ENCODE measurements at places on chromosomes 12 and 14.

DNA sequence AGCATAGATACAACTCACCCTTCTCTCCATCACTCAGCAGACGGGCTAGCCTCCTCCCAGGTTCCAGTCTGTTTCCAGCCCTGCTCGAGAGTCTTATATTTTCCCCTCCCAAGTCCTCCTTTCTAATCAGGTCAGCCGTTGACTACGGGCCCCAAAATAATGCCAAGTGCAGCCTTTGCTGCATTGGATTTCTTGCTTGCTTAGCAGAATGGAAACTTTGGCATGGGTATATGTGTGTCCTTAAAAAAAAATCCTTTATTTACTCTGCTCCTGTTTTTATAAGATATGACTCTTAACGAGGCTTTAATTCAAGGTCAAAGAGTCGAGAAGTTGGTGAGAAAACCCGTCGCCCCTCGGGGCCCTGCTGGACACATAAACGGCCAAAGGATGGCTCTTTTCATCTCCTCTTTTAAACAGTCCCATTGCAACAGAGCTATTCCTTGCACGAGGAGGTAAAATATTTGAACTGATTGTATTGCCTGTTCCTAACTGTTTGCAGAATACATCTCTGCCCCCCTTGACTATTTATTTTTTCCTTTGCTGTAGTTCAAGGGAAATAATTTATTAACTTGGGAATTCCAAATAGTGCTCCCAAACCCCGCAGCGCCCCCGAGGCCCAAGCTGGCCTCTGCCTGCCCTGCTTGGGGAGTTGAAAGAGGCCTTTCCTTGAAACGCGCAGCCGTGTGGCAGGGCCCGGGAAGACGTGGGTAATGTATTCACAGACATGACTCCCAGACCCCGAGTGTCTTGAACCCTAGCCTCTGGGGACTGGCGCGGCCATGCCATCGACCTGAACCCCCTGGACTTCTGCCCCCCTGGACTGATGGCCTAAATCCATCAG is 156.5 kb upstream of the MYL2 start:
- DNase-seq, result no peak

DNA sequence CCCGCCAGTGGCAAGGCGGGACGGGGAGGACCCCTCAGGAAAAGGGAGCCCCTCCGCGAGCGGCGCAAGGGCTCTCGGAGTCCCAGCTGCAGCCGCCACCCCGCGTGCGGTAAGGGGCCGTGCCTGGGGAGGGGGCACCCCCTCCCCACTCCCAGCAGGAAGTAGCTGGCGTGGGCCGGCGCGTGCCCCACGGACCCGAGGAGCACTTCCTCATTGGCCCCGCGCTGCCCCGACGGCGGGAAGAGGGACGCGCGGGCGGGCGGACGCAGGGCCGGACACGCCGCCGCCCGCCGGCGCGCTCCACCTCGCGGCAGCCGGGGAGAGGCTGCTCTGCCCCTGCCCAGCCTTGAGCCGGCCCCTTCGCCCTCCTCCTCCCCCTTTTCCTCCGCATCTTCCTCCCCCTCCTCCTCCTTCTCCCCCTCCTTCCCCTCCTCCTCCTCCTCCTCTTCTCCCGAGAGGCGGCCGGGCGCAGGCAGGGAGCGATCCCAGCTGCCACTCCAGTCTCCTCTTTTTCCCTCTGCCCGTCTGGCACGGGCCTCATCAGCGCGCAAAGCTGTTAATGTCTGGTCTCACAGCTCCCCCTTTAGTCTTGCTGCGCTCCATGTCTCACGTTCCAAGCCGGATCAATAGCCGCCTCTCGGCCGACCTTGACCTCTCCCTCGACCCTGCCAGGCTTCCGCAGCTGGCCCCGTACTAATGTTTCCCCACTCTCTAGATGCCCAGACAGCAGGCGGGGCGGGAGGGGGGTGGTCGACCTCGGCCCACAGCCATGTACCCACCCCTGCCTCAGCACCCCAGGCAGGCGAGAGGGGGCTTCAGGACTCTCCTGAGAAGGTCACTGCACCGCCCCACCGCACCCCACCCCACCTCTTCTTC is 2.6 kb upstream of the BCL11B start:
- DNase-seq, result peak; percentile 73

GRCh38 chr12:116071555-116072230 is 205.8 kb downstream of the MED13L start:
- no peak for DNase-seq

- DNase-seq, result no peak
These were observed 3.6 kb downstream of the NXPH4 start for GRCh38 chr12:57219993-57220754.

GRCh38 chr12:120571299-120571698 is 9.9 kb downstream of the POP5 start:
- no peak for DNase-seq

GRCh38 chr14:79656496-79656895 is 554.8 kb downstream of the DIO2 start:
- DNase-seq, result no peak

DNA sequence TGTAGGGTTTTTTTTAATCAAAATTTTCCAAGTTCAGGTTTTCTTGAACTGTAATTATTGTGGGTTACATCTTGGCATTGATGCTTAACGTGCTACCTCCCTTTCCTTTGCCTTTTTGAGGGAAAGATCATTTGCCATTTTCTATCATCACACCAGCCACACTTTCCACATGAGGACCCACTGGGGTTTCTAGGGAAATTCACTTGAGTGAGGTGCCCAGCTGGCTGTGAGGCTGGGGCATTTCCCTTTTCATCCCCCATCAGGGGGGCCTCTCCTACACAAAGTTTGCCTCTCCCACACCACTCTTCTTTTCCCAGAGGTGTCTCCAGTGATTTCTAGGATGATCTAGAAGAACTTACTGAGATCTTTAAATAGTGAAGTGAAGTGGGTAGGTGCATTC is 335.7 kb downstream of the BMP4 start:
- no peak for DNase-seq

DNA sequence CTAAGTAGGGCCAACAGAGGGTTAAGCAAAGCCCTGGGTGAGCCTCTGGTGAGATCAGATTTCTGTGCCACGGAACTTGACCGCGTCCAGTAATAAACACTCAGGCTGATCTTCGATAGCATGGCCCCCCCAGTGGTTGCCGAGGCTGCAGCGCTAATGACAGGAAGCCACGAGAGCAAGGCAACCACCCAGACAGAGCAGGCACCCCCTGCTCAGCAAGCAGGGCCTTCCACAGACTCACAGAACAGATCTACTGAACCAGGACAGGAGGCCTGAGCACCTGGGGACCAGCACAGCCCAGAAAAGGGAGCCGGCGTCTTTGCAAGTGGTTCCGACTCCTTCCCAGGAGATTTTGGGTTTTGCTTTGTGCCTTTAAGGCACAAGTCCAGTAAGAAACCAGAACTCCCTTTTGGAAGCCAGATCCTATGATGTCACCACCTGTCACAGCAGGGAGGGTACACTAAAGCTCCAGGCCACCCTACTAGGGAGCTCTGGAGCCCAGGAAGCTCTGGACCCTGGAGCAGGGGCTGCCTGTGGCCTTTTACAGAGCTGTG is 42.3 kb downstream of the BCL11B start:
- DNase-seq, result no peak

- DNase-seq, result no peak
These were observed 23.8 kb downstream of the HSPB8 start for GRCh38 chr12:119202544-119202943.

GRCh38 chr14:33924566-33925100 is 26.2 kb downstream of the EGLN3 start:
- no peak for DNase-seq

GRCh38 chr12:83826112-83826511 is 1086.5 kb downstream of the SLC6A15 start:
- no peak for DNase-seq

- DNase-seq, result no peak
These were observed 2.2 kb downstream of the TBPL2 start for GRCh38 chr14:55438066-55438683.

DNA sequence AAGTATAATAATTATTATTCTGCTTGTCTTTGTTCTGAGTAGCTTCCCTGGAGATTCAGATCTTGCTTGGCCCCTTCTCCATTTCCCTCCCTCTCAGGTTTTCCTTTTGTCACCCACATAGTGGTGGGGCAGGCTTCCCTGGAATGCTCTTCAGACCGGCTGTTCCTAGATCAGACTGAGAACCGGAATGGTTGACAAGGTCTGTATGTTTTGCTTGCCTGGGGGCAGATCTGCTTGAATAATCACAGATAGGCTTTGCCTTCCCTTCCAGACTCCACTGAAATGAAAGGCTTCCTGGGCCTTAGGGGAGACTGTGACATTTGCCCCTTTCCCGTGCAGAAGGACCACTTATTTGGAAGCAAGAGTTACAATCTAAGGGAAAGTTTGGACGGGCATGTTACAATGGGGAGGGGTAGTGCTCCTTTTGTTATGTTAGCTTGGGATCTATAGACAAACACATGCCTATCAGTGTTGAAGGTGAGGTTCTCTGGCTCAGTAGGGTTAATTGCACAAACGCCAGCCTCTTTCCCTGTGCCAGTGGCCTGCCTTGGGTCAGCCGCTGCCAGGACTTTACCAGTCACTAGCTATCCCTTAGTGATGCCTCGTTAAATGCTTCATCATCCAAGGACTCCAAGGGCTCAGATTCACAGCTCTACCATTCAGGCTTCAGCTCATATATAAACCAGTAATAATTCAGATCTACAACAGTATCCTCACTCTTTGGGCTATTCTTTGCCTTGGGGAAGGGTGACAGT is 178.6 kb downstream of the SNAPC1 start:
- no peak for DNase-seq

GRCh38 chr12:129331356-129332085 is 478.2 kb downstream of the GLT1D1 start:
- DNase-seq, result no peak

DNA sequence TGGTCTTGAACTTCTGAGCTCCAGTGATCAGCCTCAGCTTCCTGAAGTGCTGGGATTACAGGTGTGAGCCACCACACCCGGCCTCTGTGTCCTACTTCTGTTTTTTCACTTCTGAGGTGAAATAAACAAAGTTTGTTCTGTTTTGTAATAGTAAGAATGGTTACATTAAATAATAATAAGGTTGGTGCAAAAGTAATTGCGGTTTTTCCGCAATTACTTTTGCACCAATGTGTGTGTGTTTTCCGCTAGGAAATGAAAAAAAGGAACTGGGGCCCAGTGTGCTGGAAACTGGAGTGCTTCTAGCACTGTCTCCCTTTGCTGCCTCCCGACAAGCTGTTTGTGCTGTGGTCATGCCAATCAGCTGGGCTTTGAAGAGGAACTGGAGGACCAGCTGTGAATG is 140.9 kb downstream of the NTS start:
- no peak for DNase-seq

- DNase-seq, result no peak
These were observed 181.5 kb upstream of the SFSWAP start for GRCh38 chr12:131529196-131530040.

GRCh38 chr12:69509904-69510827 is 40.0 kb downstream of the FRS2 start:
- no peak for DNase-seq

GRCh38 chr14:64500088-64500487 is 3.5 kb downstream of the ZBTB25 start:
- DNase-seq, result no peak

- DNase-seq, result no peak
These were observed 6.9 kb upstream of the IFI27 start for GRCh38 chr14:94103554-94104150.

- no peak for DNase-seq
These were observed 81.2 kb downstream of the SPPL3 start for GRCh38 chr12:120822832-120823503.

GRCh38 chr12:3255057-3255456 is 177.9 kb downstream of the TSPAN9 start:
- DNase-seq, result no peak

DNA sequence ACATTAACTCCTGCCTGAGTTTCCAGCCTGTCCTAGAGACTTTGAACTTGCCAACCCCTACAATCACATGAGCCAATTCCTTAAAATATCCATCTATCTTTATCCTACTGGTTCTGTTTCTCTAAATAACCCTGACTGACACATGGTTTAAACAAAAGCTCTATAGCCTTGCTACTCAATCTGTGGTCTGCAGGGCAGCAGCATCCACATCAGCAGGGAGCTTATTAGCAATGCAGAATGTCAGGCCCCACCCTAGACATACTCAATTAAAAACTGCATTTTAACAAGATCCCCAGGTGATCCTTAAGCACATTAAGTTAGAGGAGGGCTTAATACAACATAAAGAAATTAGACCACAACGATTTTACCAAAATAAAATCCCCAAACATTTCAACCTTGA is 108.3 kb upstream of the CPSF6 start:
- no peak for DNase-seq

DNA sequence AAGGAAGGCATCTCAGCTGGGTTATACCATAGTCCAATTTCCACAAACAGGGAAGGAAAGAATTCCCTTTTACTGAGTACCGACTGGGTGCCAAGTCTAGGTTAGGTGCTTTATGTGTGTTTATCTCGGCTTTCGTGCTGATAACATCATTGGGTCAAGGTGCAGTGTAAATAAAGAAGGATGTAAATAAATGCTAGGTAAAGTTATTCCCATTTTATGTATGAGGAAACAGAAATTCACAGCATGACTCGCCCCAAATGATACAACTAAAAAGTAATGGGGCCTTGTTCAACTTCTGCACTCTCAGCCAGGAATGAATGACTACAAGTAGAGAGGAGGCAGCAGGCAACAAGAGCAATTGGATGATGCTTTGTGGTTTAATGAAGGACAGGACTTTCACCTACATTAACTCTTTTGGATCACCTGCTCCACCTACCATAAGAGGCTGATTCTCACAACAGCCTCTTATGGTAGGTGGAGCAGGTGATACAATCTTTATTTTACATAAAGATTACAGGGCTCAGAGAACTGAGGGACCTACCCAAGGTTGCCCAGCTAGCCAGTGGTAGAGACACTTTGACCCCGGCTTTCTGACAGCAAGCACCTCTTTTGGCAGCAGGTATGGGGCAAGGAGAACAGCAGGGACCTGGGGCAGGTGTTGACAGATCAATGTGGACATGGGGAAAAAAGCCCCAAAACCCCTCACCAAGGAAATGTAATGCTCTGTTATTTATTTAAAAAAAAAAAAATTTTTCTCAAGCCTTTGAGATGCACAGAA is 213.4 kb upstream of the NUDT4 start:
- no peak for DNase-seq

- DNase-seq, result no peak
These were observed 49.5 kb upstream of the MDM1 start for GRCh38 chr12:68381476-68382219.

DNA sequence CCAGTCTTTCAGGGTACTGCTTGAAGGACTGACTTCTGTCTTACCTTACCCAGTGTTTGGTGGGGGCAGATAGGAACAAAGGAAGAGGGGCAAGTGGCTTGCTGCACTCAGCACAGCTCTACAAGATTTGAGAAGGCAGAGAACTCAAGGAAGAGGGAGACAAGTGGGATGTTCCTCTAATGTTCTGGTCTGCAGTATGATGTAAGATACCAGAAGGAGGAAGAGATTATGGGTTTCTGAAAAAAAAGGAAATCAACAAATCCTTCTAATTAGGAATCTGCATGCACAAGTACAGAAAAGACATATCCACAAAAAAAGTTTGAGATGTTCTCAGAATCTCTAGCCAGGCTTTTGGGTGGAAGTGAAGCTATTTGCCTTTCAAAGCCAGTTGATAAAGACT is 37.1 kb downstream of the USP15 start:
- no peak for DNase-seq

- DNase-seq, result no peak
These were observed 347.3 kb downstream of the AACS start for GRCh38 chr12:125412506-125412905.
